ENCODE measurements at places on chromosomes 5 and 9.

DNA sequence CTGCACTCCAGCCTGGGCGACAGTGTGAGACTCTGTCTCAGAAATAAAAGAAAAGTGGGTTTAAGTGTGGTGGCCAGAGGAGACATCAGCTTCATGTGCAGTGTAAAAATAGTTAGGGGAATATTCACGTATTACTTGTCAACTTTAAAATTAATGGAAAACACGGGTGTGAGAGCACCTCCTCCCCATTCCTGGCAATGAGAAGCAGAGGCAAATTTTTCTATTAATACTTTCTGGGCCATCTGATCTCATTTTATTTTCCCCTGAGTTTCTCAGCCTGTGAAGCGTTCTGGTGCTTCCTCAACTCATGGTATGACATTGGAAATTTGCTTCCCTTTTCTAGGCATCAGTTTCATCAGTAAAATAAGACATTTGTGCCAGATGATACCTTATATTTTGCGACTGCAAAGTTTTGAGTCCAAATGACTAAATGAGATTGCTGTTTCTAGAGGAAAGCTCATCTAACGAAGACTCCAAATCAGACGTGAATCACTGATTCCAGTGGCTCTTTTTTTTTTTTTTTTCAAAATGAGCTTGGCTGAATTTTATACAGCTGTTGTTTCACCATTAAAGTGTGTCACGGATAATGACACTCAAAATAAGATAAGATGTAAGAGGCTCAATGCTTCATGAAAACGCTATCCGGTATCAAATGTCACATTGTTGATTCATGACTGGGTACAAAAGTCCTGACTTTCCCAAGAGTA lies 104.6 kb downstream of the MSX2 start:
- no peaks in the 10 kb centered on the region for H3K4me1 ChIP-seq
- H3K27me3 ChIP-seq = peaks cover 22% of the 10 kb centered on the region
- peak; percentile 7 for DNase-seq
- H3K36me3 ChIP-seq = no peaks in the 10 kb centered on the region

GRCh38 chr9:12740845-12741244 lies 34.0 kb upstream of the LURAP1L start:
- no peaks in the 10 kb centered on the region for H3K4me1 ChIP-seq
- DNase-seq = no peak
- no peak overlapping the region for H3K4me3 ChIP-seq
- no peaks in the 10 kb centered on the region for H3K36me3 ChIP-seq
- H3K27me3 ChIP-seq = no peaks in the 10 kb centered on the region

DNA sequence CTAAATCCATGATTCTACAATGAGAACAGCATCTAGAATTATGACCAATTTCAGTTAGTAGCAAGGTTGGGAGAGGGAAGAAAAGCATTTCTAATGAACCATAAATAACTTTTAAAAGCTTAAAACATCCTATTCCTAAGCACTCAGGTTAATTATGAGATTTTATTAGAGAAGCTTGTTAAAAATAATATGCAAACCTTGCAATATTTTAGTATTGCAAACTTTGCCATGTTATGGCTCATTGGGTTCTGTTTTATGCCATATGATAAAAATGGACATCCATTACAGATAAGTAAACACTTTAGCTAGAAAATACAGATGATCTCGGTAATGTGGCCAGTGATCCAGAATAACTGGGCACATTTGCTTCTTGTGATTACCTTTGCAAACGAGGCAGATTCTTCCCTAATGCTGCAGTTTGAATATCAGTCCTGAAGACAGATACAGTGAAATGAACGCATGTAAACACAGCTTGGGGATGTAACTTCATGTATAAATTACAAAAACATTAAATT lies 447.0 kb downstream of the PLK2 start:
- H3K4me1 ChIP-seq = no peaks in the 10 kb centered on the region
- no peak overlapping the region for H3K4me3 ChIP-seq
- no peaks in the 10 kb centered on the region for H3K36me3 ChIP-seq
- H3K27ac ChIP-seq = no peak overlapping the region

DNA sequence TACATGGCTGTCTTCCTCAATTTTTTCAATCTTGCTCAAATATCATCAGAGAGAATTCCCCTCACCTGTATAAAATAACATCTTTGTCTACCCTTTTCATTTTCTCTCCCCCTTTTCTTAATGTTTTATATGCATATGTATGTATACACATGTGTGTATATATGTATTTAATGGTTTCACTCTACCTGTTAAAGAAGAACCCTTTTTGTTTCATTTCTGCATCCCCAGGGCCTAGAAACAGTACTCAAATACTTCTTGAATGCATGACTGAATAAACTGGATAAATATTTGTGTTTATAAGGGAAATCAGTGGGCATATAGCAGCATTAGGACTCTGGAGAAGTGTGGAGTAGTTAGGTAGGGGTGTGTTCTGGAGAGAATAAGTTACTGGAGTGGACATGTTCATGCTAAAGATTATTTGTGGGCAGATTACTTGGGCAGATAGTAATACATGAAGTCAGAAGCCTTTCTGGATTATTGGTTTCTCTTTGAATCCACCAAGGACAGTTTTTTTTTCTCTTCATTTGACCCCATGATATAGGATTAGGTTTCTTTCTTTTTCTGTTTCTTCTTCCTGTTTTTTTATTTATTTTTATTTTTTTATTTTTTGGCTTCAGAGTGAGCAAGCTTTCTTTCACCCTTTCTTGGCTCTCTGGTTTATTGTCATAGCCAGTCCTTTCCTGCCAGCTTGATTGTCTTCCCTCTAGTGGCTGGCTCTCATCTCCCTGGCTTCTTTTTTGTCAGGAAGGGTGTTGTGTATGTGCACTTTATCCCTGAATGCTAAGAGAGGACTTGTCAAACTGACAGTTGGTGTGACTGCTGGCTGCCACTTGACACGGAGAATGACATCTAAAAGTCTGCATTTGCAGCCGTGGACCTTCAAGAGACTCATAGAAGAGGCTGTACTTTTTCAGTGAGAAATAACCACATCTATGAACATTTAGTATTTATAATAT lies 89.3 kb downstream of the ZCCHC7 start:
- no peaks in the 10 kb centered on the region for H3K27me3 ChIP-seq
- H3K27ac ChIP-seq = no peak overlapping the region
- no peaks in the 10 kb centered on the region for H3K36me3 ChIP-seq
- peak; percentile 8 for DNase-seq
- no peak overlapping the region for H3K4me3 ChIP-seq

GRCh38 chr9:133952598-133953550 lies 39.2 kb downstream of the VAV2 start:
- no peaks in the 10 kb centered on the region for H3K36me3 ChIP-seq
- H3K4me1 ChIP-seq = no peaks in the 10 kb centered on the region
- H3K27ac ChIP-seq = no peak overlapping the region
- H3K27me3 ChIP-seq = no peaks in the 10 kb centered on the region
- H3K4me3 ChIP-seq = no peak overlapping the region

DNA sequence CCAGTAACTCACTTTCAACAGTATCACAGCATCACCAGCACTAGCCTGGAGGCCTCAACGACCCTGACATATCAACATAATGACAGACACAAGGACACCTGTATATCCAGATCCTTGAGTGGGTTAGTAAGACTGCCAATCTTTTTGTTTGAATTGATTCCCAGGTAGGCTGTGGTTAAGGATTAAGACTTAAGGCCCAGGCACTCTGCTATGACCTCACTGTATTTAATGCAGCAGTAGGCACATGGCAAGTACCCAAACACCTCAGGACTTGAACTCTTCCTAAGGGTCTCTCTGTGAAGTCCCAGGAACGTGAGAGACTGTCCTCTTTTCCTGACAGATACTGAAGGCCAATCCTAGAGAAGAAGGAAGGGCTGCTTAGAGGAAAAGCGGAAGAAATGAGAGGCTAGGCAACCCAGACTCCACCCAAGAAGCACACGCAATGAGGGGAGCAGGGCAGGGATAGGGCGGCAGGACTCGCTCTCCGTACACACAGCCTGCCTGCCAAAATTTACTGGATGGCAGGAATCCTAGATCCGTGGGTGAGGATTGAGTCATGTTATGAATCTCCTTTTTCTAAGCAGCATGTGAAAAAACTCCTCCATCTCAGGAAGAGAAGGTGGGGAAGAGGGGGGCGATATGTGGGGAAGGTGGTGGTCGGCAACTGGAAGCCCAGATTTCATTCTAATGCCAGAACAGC lies 93.4 kb downstream of the SIL1 start:
- H3K27ac ChIP-seq = no peak overlapping the region
- peak; percentile 3 for DNase-seq
- no peaks in the 10 kb centered on the region for H3K27me3 ChIP-seq
- no peak overlapping the region for H3K4me3 ChIP-seq
- no peaks in the 10 kb centered on the region for H3K36me3 ChIP-seq

Data from PC-3 (cell line).